Trophoblast cell (in vitro differentiated cells and primary cell): ENCODE measurements at places on chromosomes 7 and 10.
A peak's percentile ranks its signal among the peaks of the same experiment; 100 is the strongest.

- DNase-seq: no peak
Measured at GRCh38 chr7:39501358-39501757, 64.8 kb upstream of the YAE1 start.

- DNase-seq: no peak
Measured at GRCh38 chr10:71581376-71581775, 138.2 kb downstream of the C10orf105 start.

DNA sequence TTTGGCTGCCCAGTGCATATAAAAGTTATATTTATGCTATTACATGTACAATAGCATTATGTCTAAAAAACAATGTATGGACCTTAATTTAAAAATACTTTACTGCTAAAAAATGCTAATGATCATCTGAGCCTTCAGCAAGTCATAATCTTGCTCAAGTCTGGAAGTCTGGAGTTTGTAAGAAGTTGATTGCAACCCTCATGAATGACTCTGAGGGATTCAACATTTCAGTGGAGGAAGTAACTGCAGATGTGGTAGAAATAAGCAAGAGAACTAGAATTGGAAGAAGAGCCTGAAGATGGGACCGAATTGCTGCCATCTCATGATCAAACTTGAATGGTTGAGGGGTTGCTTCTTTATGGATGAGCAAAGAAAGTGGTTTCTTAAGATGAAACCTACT, 13.0 kb upstream of the ADAMTS14 start:
- DNase-seq: no peak

DNA sequence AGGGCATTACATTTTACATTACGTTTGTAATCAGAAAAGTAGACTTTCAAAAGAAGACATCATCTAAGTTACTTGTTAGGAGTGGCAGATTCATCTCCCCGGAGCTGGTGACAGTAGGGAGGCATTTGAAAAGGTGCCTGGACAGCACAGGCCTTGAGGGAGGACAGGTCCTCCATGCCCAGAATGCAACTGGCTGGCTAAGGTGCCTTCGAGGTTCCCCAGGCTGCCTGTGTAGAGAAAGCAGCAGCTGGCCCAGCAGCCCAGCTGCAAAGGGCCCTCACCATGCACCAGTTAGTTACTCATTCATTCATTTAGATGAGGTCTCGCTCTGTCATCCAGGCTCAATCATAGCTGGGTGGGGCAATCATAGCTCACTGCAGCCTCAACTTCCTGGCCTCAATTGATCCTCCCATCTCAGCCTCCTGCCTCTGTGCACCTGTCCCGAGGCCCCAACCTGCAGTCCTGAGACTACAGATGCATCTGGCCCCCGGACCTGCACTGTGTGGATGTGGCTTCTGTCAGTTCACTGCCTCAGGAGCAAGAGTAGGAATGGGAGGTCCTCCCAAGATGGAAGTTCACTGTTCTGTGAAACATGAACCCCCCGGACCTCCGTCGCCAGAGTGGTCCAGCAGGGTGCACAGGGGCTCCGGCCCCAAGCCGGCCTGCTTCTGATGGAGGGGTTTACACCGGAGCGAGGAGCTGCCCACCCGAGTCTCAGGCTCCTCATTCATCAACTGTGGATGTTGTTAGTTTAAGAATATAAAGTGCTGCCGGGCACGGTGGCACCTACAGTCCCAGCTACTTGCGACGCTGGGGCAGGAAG, 36.6 kb downstream of the PRKAG2 start:
- no peak for DNase-seq

- no peak for DNase-seq
Measured at GRCh38 chr7:16875861-16876260, 5.9 kb downstream of the AGR3 start.

DNA sequence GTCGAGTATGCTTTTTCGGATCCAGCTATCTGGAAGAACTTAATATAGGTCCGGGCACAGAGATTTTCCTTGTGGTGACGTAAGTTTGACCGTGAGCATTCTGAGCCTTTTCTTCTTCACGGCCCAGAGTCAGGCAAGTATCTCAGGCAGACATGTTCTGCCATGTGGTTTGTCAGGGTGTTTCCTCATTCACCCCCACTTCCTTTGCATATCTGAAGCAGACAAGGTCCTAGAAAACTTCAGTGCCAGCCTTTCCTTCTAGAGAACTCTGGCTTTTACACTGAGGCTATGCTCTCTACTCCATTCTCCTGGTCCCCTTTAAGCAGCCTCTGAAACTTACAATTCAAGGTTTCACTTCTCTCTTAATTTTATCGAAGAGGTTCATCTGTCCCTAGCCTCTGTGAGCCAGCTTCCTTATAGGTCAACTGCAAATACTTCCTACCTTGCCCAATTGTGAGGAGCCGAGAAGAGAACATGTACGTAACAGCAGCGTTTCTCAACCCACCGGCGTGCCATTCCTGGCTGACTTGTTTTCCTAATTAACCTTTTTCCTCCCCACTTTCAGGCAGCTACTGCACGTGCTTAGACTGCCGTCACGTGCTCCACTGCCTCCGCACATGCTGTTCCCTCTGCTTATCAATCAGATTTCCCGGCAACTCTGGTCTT, 47.3 kb downstream of the CDCA7L start:
- no peak for DNase-seq

DNA sequence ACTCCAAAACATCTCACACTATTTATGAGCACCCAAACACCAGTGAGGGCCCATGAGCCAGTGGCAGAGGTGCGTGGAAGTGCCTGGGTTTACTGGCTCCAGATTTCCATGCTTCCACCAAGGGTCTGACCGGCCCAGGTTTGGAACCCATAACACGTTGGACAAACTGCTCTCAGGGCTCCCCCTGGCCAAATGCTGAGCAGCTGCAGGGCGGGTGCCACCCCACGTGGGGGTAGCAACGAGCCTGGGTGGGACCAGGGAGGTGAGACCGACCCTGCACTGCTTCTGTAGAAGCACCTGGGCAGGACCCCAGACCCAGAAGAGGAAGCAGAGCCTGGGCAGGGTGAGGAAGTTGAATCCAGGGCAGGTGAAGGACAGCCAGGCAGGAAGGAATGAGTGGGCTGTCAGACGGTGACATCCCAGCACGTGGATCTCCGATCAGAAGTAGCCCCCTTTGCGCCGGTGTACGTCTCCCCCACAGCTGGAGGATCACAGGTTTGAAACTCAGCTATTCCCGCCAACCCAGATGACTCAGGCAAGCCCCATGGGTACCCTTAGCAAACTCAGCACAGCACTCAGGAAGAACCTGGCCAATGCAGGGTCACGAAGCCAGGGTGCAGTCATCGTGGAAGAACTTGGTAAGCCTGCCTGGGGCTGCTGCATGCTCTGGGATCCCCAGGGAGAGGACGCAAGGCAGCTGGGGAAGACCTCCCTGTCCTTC, 100.4 kb upstream of the DDC start:
- no peak for DNase-seq

DNA sequence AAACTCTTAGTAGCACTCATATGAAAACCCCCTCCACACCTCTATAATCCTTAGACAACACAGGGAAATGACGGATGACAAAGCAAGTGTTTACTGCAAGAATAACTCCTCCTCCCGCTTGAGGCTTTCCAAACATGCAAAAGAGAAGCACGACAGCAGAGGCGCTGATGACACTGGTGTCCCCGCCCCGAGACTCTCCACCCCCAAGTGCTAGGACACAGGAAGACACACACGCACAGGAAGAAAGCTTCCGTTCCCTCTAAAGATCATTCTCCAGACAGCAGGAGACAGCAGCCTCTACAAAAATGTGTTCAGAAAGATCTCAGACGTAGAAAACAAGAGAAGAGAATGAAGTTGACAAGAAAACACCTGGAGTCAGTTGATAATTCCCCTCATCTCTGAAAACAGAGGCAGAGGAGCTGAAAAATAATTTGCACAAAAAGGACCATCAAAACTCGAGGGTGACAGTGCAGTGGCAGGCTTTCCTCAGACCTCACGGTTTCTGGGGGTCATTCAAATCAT, 90.2 kb downstream of the DLG5 start:
- DNase-seq: peak; percentile 42

- peak; percentile 59 for DNase-seq
Measured at GRCh38 chr7:15720849-15721471, 34.5 kb upstream of the MEOX2 start.

- no peak for DNase-seq
Measured at GRCh38 chr7:34362621-34363020, 295.4 kb upstream of the NPSR1 start.

DNA sequence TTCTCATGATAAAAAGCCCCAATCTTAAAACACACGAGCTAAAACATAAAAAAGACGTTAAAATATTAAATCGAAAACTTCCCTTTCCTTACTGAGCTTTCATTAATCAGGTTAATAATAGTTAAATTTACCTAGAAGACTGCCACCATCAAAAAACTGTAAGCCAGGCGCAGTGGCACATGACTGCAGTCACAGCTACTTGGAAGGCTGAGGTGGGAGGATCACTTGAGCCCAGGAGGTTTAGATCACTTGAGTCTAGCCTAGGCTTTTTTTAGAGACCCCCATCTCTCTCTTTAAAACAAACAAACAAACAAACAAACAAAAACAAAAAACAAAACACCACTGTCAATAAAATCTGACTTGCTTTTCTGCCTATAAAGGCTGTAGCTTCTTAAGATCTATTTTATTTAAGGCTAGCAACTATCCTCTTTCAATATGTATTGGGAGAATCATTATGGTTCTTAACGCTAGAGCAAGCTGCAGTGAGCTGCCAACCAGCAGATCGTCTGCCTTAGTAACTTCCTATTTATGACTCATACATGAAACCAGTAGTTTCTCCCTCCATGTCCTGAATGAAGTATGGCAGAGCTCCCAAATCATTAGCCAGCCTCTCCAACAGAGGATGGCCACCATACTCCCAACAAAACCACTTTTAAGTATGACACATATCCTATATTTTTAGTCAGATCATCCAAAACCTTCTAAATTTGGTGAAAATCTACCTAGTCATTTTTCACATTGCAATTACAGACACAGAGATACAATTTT, 163.7 kb downstream of the SRPK2 start:
- DNase-seq: peak; percentile 68

GRCh38 chr10:53134050-53134449, 361.5 kb upstream of the MBL2 start:
- no peak for DNase-seq

- DNase-seq: no peak
Measured at GRCh38 chr10:70481105-70481504, 2.5 kb downstream of the PALD1 start.

GRCh38 chr10:101099901-101100300, 31.2 kb upstream of the TLX1 start:
- DNase-seq: no peak

- DNase-seq: no peak
Measured at GRCh38 chr10:63156236-63156635, 23.1 kb downstream of the NRBF2 start.

- no peak for DNase-seq
Measured at GRCh38 chr7:49433794-49434193, 339.6 kb upstream of the VWC2 start.

DNA sequence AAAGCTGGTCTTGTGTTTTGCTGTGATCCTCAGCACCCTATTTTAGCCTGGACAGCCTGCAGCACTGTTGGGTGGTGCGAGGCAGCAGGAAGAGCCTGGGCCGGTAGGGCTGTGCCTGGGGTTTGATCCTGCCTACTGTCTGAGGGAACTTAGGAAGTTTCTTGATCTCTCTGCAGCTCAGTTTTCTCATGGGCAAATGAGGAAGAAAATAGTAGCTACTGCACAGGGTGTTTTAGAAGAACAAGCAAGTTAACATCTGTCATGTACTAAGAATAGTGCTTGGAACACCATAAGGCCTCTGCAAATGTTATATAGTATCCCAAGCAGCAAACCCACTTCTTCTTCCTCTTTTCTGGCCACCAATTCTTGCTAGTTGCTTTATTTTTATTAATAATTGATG, 12.0 kb upstream of the AGR2 start:
- no peak for DNase-seq

- DNase-seq: no peak
Measured at GRCh38 chr10:128456271-128456670, 330.0 kb upstream of the MKI67 start.

- no peak for DNase-seq
Measured at GRCh38 chr10:60271319-60272040, 118.2 kb downstream of the ANK3 start.

GRCh38 chr7:79664884-79665676, 211.6 kb upstream of the MAGI2 start:
- DNase-seq: no peak

- DNase-seq: no peak
Measured at GRCh38 chr7:55498142-55498541, 74.2 kb downstream of the VOPP1 start.

- no peak for DNase-seq
Measured at GRCh38 chr10:119340893-119341458, 133.6 kb downstream of the GRK5 start.

DNA sequence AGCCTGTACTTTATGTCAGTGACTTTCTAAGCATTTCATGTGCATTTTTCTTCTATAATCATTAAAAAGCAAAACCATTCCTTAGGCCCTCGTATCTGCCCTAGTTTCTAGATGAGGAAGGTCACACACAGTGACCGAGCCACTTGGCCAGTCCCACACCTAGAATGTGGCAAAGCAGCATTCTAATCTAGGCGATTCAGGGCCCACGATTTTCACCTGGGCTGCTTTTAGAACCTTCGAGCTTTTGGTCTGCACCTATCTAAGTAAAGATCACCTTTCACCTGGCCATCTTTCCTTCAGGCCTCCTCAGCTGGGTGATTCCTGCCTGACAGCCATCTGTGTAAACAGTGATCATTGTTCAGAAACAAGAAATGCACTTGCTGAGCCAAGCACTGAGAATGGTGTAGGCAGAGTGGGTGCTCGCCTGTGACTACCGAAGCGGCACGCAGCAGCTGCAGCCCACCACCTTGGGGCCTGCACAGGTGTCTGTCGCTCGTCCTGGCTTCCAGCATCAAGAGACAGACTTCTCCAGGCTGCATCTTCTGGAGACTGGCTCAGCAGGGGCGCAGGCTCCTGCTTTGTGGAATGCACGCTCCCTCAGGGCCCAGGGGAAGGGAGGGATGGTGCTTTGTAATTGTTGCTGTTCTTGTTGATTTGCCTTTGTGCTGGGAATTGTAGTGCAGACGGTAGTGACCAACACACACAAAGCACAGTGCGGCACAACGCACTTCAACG, 149.0 kb upstream of the INSYN2A start:
- DNase-seq: peak; percentile 97

GRCh38 chr7:37927773-37928444, 7.5 kb downstream of the EPDR1 start:
- no peak for DNase-seq

DNA sequence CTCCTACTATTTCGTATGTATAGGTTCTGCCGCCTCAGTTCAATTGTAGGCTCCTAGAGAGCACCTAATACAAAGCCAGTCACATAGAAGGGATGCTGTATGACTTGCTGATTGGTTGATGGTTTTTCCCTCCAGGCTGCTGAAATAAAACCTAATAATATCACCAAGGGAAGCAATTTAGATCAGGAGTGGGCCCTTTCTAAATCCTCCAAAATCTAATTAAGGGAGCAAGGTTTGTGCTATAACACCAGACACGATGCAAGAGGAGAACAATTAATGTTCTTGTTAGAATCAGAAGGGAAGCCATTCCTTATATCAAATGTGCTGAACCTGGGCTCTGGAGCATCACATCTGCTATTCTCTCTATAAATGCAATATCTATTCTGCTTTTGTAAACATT, 42.0 kb upstream of the SLC13A1 start:
- DNase-seq: no peak
